Activated CD4-positive, alpha-beta T cell treated with anti-CD3 and anti-CD28 coated beads, Interleukin-2, Interleukin-6, amounts not matched to agents 100 ng/mL and 50 ng/mL, durations not matched to agents 16 hours and 8 hours (primary cell): ENCODE measurements at places on chromosomes 12 and 14.

GRCh38 chr14:50335989-50336824 lies 24.1 kb downstream of the DMAC2L start:
- DNase-seq = no peak

DNA sequence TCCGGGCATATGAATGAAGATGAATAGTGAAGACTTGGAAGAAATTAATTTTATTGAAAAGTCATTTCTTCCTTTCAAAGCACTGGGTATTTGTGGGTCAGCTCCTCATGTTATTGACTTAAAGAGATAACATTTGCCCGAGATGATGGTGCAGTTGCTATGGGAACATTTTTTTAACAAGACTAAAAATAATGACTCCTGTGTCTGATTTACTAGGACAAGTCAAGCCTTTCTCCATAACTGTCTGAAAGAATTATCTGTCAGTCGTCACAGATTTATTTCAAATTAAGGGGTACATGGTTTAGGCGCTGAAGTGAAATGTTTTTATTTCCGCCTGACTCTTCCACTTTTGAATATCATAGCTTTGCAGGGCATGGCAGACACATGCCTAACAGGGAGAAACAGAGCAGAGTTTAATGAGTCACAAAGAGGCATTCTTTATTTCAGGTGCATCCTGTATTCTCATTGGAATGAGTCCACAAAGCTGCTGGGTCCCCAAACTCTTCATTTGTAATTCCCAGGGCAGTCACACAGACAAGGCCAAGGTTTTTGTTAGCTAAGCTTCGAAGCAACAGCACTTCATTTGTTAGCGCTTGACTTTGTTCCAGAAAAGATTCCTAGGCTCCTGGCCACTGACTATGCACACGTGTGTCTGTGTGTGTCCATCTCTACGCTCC lies 4.3 kb upstream of the GPHB5 start:
- DNase-seq = no peak

DNA sequence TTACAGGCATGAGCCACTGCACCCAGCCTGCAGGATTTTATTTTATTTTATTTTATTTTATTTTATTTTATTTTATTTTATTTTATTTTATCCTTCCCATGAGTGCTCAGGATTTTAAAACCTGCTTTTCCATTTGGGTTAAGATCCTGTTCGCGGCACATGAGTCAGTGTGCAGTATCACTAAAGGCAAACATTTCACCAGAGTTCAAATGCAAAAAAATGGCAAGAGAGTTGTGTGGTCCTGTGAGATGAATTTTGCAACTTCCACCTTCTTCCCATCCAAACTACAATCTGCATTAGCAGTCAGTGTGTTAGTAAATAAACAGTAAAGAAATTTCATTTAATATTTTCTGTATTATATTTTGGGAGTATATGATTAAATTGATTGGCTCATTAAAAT lies 29.0 kb downstream of the MOAP1 start:
- DNase-seq = no peak

GRCh38 chr12:52751795-52752194 lies 25.4 kb downstream of the KRT76 start:
- no peak for DNase-seq
